ENCODE measurements at places on chromosomes 6 and 20. TPM values are rescaled to one million over a fixed set of nuclear protein-coding genes. Genes with fewer than 3 reads are reported as not detected.

Gene IFNGR1
- total RNA-seq, result 20.9 TPM

DNA sequence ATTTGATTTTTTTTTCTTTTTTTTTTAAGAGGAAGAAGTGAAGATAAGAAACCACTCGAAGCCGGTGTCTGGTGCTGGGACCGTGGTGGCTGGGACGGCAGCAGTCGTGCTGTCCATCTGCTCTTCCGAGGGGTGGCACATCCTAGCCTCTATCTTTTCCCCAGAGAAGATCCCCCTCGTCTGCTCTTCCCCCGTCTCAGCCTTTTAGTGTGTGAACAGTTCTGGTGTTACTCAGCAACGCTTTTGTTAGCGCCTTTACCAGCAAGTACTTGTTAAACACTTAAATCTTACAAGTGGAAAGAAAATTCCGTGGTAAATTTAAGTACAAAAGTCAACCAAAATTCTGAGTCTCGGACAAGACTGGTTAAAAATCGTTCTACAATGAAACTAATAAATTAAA, 90.1 kb downstream of the RSPH3 start:
- ATAC-seq, result no peak

- ATAC-seq, result peak; percentile 88
Observed at GRCh38 chr6:45830441-45831139, 185.1 kb downstream of the CLIC5 start.

DNA sequence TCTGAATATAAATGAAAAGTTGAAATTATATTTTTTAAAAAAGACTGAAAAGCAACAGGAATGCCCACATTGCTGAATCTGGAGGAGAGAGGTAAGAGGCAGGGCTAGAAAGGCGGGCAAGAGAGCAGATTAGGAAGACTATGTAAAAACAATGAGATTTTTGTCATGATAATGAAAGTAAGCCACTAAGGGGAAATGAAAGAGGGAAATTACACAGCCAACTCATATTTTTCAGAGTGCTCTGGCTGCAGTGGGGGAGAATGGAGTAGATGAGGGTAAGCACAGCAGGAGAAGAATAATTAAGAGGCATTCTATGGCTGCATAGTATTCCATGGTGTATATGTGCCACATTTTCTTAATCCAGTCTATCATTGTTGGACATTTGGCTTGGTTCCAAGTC, 281.9 kb downstream of the PKHD1 start:
- ATAC-seq, result no peak

Gene PRKN
- 0.87 TPM for total RNA-seq

All from activated T-helper 17 cell treated with anti-CD3 and anti-CD28 coated beads, Interleukin-2, amount 50 U/mL, for 72 hours (primary cell).